ENCODE measurements at places on chromosomes 2 and 18.

DNA sequence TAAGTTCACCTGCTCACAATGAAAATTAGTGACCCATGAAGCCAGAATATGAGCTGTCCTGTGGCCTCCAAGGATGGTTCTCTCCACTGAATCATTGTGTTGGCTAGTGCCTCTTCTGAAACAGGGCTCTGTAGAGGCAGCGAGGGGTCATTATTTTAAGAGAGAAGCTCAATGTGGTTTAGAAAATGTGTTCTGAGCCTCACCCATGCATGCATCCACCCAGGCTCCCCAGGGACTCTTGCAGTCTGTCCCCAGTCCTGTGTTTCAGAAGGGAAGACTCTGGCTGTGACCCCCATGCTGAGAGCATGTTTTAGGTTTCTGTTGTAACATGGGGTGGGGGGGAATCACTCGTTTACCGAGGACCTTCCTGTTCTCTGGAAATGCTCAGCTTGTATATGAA is 135.2 kb downstream of the RNF144A start:
- DNase-seq, result no peak

- DNase-seq, result no peak
Measured at GRCh38 chr18:70135604-70136003, 69.9 kb downstream of the RTTN start.

GRCh38 chr2:188647430-188648070 is 326.6 kb upstream of the COL3A1 start:
- no peak for DNase-seq

GRCh38 chr2:106812383-106812782 is 73.6 kb downstream of the ST6GAL2 start:
- no peak for DNase-seq

DNA sequence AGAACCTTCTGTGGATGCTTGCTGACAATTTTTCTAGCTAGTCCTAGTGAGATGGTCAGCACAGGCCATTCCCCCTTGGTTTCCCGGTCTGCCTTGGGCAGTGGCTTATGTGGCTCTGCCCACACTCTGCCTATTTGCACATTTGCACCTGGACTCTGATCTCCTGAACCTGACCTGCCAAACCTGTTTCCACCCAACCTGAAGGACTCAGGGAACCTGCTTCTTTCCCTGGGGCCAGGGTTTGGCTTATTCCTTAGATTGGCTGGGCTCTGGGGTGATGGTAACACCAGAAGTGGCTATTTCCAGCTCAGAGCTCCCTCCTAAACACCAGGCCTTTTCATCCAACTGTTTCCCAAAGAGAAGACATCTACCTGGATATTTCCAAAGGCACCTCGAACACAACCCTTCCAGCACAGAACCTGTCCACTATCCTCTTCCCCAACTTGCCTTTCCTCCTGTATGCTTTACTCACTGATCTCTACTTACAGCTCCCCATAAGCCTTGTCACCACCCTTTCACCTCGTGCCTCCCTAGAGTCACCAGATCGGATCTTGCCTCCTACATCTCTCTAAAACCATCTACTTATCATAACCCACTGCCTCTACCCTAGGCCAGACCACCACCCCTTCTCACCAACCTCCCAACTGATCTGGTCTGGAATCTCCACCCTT is 5.8 kb upstream of the MTA3 start:
- no peak for DNase-seq

DNA sequence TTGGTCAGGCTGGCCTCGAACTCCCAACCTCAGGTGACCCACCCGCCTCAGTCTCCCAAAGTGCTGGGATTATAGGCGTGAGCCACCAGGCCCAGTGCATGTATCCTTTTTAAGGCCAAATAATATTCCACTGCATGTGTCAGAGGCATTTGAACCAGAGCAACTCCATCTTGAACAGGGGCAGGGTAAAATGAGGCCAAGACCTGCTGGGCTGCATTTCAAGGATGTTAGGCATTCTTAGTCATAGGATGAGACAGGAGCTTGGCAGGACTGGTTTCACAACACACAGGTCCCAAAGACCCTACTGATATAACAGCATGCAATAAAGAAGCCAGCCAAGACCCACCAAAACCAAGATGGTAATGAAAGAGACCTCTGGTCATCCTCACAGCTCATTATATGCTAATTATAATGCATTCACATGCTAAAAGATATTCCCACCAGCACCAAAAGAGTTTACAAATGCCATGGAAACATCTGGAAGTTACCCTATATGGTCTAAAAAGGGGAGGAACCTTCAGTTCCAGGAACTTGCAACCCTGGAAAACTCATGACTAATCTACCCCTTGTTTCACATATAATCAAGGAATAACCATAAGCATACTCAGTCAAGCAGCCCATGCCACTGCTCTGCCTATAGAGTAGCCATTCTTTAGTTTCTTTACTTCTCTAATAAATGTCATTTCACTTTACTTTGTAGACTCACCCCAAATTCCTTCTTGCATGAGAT is 204.6 kb downstream of the RAB3GAP1 start:
- peak; percentile 7 for DNase-seq

DNA sequence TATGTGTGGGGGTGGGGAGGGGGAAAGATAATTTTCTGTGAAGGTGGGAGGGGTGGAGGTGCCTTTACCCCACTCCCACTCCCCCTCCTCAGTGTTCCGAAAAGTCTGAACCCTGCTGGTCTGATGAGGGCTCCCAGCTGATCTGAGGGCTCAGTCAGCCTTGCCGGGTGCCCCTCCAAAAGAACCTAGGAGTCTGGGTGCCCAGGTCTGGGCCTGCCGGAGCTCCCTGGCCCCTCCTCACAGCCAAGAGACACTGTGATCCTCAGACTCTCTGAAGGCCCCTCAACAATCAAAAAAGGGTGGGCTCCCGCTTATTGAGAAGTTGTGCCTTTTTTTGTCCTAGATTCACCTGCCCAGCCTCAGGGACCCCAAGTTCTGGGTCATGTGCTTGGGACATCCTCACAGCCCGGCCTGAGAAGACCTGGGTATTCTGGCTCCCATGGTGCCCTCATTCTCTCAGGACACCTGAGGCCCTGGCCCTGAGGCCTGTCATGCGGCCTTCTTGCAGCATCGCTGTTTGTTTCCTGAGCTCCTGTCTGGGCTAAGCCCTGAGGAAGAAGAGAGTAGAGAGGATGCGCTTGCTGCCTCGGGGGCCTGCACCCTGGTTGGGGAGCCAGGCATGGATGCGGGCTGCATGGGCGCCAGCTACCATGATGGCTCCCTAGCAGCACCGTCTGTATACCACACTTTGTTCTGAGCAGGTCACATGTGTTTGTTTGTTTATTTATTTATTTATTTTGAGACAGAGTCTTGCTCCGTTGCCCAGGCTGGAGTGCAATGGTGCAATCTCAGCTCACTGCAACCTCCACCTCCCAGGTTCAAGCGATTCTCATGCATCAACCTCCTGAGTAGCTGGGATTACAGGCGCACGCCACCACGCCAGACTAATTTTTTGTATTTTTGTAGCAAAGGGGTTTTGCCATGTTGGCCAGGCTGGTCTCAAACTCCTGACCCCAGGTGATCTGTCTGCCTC is 44.0 kb downstream of the SDC1 start:
- DNase-seq, result no peak

GRCh38 chr18:79692886-79693285 is 13.3 kb downstream of the CTDP1 start:
- DNase-seq, result no peak

DNA sequence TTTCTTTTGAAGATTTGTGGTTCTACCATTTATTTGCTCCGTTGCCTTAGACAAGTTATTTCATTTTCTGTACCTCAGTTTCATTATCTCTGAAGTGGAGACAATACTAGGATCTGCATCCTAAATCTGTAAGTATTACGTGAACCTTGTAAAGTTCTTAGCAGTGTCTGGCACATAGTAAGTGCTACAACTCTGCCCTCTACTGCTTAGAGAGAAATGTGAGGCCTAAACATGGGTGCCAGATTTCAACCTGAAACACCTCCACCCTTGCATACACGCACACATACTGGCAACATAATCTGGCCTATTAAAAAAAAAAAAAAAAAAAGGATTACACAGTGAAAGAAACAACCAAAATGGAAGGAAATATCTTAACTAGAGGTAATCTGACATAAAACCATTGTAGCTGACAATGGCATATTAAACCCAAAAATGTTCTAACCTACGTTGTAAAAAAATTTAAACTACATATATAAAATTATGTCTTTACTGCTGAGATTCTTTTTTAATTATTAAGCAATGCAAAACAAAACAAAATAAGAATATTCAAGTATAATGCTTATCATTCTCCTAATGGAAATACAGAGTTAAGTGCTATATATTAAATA is 132.6 kb downstream of the MAP2 start:
- DNase-seq, result peak; percentile 16

DNA sequence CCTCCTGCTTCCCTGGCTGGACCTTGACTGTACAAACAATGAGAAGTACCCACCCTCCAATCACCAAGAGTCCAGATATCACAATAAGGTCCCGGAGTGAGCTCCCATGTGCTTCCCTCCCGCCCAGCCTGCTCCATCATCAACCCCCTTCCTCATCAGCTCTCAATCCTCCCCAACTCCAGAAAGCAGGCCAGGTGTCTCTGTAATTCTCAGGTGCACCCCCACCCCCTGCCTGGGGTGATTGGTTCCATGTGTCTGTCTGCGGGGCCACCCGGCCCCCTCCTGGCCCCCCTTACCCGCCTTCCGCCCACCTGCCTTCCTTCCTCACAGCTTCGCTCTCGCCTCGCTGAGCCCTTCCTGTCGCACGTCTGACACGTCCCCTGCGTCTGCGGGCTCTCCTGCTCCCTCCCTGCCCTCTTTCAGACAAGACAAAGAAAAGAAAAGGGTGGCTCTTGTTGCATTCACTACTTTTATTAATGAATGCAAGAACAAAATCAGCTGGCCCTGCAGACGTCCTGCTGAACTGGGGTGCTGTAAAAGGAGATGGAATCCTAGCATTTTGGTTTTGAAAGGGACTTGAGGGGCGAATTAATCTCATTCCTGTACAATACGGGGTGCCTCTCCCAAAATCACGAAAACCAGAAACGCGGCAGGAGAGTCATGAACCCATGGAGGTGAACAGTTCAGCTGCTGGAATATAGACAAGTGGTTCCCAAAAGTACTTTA is 26.5 kb upstream of the IGFBP2 start:
- no peak for DNase-seq

DNA sequence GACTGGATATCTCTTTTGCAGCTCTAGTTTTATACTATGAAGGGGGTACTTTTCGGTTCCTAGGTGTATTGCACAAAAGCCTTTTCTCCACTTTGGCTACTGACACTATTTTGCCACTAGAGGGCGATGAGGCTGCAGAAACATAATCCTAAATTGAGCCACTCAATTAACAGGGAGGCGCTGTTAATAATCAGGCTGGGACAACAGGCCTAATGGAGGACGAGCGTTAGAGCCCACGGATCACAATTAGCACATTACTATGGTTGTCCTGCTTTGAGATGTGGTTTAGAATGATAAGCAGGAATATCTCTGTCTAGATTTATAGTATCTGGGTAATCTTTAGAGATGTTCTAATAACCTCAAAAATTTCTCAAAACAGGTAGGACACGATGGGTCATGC is 62.2 kb upstream of the PMAIP1 start:
- DNase-seq, result peak; percentile 32
